ENCODE measurements at places on chromosomes 13 and 19.

DNA sequence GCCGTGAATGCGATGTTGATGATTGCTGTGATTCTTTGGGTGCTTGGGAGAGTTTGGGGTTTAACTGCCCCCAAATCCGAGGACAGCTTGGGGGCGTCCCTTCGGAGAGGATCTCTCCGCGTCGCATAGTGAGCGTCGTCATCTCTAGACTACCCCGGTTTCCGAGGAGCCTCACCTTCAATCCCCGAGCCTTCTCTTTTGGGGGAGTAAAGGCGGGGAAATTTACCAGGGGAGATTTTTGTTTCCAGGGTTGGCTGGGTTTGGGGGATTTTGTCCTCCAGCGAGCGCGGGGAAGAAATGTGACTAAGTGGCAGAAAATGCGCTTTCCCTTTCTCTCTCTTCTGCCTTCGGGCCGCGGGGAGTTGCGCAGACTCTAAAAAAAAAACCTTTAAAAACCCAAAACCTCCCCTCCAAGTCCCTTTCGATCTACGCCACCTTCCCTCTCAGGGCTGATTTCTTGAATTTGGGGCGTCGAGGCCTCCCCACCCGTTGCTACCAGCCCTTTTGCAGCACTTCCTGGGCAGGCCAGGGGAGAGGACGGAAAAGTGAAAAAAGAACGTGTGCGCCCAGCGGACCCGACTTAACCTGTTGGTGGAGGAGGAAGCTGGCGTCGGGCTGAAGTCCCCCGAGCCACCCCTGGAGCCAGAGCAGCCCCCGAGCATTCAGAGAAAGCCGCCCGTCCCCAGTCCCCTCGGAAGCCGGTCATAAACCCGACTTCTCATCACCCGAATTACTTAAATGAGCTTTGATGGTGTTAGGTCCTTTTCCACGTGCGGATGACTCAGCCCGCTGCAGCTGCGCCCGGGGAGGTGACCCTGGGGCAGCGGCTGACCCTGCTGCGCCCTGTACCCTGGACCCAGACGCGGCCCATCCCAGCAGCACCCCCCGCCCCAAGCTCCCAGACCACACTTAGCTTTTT is 17.7 kb downstream of the NFIX start:
- DNase-seq, result no peak

DNA sequence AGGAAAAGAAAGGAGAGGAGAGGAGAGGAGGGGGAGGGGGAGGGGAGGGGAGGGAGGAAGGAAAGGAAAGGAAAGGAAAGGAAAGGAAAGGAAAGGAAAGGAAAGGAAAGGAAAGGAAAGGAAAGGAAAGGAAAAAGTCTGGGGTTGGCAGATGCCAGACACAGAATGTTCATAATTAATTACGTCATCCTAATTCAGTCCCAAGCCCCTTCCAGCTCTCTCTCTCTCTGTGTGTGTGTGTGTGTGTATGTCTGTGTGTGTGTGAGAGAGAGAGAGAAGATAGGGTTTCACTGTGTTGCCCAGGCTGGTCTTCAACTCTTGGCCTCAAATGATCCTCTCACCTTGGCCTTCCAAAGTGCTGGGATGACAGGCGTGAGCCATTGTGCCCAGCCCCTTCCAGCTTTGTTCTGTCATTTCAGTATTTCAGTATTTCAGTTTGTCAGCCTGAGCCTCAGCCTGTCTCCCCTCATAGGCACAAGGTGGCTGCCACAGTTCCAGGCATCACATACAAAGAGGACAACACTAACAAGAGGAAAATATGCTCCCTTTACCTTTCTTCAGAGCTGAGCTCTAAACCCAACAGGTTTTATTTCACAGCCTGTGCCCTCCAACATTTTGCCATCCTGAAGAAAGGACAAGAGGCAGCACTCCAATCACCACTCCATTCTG is 14.6 kb downstream of the IFNL3 start:
- DNase-seq, result no peak

GRCh38 chr19:10516671-10517286 is 468 bp downstream of the S1PR5 start:
- DNase-seq, result no peak

DNA sequence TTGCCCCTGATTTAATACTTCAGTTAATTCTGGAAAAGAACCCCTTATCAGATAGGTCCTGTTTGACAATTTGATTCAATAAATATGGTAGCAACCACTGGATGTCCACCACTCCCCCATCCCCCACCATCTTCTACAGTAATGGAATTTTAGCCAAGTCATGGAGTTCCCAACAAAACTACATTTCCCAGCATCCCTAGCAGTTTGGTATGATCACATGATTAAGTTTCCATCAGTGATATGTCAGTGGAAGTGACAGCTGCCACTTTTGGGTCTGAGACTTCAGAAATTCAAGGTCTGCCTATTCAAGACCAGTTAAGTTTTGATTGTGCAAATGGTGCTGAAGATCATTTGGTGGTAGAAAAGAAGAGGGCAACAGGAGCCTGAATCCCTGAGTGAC is 85.5 kb downstream of the CACNA1A start:
- no peak for DNase-seq

DNA sequence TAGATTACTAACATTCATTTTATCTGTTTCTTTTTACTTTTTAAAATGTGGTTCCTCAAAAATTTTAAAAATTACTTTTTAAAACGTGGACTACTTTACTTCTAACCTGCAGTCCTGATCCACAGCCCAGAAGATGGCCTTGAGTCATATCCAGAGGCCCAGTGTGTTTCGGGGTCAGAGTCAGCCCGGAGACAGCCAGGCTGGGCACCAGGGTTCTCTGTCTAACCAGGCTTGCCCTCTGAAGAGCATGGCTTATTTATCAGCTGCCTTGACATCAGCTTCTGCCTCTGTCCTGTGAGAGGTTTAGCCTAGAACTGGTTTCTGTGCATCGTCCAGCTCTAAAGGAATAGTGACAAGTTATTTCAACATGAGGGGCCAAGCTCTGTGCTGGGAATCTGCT is 332.0 kb downstream of the FGF9 start:
- DNase-seq, result no peak

DNA sequence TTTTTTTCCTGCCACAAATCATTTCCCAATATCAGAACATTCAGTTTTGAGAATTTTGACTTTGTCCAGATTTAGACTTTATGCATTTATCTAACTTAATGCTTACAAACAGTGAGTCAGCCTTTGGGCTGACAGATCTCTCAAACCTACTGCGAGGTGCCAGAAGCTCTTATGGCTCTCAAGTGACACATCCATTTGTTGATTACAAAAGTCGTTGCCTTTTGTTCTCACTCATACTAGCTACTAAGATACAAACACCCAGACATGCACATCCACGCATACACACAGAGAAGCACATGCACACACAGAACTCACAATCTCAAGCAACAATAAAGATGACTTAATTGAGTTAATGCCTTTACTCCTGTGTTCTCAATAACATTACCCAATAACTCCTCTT is 1147.5 kb downstream of the DIAPH3 start:
- no peak for DNase-seq

DNA sequence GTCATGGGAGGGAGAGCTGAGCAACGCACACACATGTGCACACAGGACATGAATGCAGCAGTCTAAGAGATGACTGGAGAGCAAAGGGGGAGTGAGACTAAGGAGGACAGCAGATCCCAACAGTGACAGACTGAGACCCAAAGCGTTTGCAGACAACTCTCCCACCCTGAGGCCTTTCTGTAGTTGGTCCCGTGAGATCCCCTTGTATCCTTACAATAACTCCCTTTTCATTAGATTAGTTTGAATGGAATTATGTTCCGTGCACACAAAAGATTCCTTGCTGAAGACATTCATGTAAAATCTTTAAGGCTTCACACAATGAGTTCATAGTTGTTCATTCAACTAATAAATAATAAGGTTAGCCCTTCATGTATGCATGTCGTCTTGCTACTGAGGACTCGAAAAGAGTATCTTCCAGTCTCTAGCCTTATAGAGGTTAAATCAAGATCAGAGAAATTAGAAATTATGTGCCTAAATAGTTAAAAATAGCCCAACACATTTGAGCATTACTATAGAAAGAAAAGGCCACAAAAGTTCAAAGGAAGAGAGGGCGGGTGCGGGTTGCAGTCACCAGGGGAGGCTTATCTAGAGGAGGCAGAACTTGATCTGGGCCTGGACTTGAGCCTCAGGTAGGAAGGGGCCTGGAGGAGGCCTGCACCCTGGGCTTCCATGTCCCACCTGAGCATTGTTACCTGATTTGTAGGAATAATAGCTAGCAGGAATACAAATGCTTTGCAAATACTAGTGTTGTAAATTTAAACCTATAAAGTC is 3.1 kb upstream of the GTF3A start:
- DNase-seq, result no peak

DNA sequence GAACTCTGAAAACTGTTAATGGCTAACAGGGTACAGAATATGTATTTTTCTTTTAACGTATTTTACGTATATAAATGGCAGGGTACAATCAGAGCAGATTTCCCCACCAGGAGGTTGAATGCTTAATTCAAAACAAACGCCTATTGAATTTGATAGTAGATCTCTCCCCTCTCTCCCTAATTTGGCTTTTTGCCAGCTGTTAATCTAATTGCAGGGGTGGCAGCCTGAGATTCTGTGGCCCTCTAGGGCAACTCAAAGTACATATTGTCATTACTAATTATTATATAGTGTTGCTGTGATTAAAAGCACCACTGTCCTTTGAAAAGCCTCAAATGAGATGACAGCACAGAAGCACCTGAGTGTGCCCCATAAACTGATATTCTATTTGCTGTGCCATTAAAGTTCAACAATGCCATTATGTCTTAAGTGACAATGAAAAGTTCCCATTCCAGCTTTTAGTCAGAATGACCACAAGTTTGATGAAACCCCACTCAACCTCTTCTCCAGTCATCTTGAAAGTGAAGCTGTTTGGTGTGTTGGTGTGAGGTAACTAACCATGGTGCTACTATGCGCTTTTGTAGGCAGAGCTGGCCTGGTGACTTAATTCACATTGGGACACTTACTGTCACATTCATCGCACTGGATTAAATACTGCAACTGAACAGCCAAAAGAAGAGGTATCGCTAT is 351.4 kb downstream of the KCNRG start:
- DNase-seq, result no peak

- DNase-seq, result no peak
Observed at GRCh38 chr13:27905650-27906049, 14.2 kb upstream of the PDX1 start.

GRCh38 chr13:113902986-113903775 is 39.3 kb upstream of the GAS6 start:
- no peak for DNase-seq

- peak; percentile 91 for DNase-seq
Observed at GRCh38 chr13:73465617-73465971, 406.8 kb downstream of the KLF5 start.

DNA sequence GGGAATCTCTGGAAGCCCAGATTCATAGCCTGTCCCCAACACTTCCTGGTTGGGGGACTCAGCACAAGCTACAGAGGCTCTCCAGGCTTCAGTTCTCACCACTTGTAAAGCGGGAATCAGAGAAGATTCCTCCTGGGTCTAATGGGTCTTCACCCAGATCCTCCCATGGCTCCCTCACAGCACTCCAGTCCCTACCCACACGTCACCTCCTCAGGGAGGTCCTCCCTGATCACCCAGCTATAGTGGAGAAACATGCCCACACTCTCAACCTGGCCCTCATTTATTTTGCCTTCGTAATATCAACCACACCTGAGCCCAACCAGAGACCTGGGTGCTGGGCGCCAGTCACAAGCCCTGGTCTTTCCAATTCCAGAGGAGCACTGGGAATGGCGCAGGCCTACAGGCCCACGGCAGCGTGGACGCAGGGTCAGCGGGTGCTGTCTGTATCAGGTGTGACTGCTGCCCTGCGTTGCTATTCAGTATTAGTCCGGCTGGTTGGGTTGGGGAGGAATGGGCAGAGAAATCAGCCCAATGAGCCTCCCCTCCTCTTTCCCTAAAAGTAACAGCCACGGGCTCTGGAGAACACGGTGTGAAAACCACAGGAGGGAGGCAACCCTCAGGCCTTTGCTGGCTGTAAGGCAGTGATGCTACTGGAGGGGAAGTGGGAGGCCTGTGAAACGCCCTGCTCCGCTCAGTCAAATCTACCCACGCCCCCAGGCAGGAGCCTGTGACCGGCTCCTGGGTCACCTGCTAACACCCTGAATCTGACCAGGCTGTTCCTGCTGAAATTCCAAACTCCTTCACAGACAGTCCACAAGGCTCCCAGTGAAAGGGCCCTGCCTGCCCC is 5.2 kb downstream of the AKT2 start:
- no peak for DNase-seq

DNA sequence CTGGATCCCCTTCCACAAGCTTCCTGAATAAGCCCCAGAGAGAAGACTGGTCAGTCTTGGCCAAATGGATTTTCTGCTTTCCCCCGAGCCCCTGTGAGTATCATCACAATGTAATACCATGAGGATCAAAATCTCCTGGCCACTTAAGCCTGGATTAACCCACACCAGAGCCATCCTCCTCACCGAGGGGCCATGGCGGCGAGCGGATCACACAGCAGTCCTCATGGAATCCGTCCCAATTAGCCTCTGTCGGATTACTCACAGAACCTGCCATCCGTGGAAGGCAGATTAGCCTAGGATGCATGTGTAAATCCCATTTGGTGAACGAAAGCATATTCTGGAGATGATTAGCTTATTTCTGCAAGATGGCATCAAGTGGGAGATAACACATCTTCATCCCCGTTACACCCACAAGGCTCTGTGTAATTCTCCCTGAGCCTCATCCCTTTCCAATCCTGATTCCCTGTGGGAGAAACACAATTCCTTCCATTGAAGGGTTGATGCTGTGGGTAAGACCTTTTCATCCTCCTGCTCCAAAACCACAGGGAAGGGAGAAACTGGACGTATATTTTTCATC is 42.5 kb downstream of the GNG7 start:
- DNase-seq, result no peak

- peak; percentile 46 for DNase-seq
Observed at GRCh38 chr19:40908976-40909375, 26.9 kb upstream of the CYP2A7 start.

DNA sequence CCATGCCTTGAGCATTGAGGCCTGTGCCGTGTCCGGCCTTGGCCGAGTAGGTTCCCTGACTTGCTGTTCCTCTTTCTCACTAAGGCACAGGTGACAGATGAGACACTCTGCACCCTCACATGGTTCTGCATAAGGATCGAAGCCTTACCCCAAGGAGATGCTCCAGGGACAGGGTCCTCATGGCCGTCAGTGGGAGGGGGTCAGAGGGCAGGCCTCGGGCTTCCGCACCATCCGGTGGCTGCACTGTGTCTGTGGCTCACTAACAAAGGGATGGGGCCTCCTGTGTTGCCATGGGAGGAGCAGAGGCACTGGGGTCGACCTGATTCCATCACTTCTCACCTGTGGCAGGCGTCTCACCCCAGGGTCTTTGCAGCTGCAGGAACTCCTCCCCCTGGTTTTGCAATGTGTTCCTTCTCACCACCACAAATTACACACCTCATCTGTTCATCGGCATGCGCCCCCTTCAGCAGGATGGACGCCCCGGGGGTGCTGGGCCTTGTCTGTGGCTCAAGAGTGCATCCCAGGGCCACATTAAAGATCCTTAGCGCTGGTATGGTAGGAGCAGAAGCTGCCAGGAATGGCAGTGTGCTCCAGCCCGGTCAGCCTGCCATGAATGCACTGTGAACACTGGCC is 113.3 kb upstream of the SOX1 start:
- no peak for DNase-seq

GRCh38 chr13:58850161-58850560 is 1218.6 kb downstream of the PCDH17 start:
- no peak for DNase-seq

- DNase-seq, result no peak
Observed at GRCh38 chr13:59340581-59340980, 823.1 kb downstream of the DIAPH3 start.

- no peak for DNase-seq
Observed at GRCh38 chr13:28478127-28478526, 16.8 kb downstream of the FLT1 start.

All from OCI-M1 (cell line).